ENCODE measurements at places on chromosomes 6 and 20.

DNA sequence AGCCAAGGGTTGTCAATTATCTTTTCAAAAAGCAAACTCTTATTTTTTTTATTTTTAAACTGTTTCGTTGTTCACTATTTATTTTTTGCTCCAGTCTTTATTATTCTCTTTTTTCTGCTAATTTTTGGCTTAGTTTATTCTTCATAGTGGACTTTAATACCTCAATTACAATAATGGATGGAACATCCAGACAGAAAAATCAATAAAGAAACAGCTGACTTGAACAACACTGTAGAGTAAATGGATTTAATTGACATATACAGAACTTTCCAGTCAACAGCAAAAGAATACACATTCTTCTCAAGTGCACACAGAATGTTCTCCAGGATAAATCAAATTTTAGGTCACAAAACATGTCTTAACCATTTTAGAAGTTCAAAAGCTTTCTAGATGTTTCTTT is 111.5 kb downstream of the MEI4 start:
- no peak for DNase-seq

DNA sequence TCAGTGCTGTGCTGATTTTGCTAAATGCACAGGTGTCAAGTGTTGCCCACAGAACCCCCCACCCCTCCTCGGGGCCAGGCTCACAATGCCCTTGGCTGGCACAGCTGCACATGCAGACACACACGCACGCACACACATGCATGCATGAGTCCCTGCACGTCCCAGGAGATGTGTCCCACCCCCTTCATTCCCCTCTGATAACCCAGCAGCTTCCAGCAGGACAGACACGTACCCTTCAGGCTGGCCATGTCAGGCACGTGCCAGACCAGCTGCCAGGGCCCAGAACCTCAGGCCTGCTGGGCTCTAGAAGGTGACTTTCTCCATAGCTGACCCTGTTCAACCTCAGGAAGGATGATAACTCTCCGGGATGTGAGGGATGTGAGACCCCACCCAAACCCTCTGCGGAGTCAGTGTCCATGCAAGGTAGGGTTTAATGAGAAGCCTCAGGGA is 44.4 kb downstream of the MRPL14 start:
- no peak for DNase-seq

GRCh38 chr20:64131406-64131805 is 24.0 kb upstream of the NPBWR2 start:
- DNase-seq: peak; percentile 34

DNA sequence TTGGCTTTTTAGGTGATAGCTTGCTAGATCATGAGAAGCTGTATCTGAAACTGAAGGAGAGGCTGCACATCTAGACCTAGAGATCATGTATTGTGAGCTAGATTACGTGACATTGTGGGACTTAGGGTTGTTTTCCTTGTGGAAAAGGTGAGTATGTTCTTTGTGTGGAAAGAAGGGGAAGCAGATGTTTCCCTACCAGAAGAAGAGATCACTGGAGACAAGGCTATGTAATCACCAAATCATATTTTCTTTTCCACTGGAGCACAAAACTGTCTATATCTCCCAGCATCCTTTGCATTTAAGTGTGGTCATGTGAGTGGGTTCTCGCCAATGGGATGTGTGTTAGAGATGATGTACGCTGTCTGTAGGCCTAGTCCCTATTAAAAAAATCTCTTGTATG is 7.0 kb upstream of the EPB41L2 start:
- no peak for DNase-seq

DNA sequence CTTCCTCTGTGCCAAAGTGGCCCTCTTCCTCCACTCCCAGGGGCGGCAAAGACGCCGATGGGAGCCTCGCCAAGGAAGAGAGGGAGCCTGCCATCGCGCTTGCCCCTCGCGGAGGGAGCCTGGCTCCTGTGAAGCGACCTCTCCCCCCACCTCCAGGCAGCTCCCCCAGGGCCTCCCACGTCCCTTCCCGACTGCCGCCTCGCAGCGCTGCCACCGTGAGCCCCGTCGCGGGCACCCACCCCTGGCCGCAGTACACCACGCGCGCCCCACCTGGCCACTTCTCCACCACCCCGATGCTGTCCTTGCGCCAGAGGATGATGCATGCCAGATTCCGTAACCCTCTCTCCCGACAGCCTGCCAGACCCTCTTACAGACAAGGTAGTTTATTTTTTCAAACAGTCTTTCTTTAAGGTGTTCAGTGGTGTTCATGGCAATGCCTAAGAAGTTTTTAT is 64.9 kb downstream of the FNDC1 start:
- DNase-seq: no peak

DNA sequence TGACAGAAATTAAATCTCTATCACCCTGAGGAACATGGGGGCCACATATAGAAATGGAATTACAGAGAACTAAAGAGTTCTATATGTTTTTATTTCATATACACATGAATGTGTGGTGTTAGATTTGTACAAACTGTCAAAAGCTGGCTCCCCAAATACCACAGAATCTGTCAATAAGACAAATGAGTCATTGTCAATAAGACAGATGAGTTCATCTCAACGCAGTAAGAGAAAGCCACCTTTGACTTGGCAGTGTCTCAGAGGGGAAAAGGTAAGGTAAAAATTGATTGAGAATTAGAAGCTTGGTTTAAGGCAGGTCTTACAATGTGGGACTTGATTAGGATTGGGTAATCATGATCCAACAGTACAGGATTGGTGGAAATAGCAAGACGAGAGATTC is 124.2 kb upstream of the GPR6 start:
- no peak for DNase-seq

DNA sequence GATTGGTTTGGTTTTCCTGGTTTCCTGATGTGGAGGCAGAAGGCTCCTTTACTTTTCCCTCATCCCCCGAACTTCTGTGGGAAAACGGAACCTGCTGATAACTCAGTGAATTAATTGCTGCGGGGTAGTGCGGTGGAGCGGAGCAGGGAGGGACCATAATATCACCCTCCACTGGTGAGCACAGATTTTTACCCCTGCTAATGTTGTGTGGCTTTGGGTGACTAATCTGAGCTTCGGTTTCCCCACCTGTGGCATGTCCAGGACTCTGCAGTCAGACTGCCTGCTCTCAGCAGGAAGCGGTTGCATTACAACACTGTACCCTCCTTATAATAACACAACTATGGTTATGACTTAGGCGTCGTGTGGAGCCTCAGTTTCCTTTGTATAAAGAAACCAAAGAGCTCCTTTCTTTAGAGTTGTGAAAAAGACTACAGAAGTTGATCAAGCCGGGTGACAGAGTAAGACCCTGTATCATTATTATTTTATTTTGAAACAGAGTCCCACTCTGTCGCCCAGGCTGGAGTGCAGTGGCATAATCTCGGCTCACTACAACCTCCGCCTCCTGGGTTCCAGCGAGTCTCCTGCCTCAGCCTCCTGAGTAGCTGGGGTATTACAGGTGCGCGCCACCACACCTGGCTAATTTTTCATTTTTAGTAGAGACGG is 2.2 kb upstream of the ID1 start:
- no peak for DNase-seq
